CD14-positive monocyte (primary cell): ENCODE measurements at places on chromosomes 3 and 15.
A peak's percentile ranks its signal among the peaks of the same experiment; 100 is the strongest.

- DNase-seq, result no peak
Observed at GRCh38 chr3:22671848-22672247, 531.3 kb upstream of the UBE2E2 start.

DNA sequence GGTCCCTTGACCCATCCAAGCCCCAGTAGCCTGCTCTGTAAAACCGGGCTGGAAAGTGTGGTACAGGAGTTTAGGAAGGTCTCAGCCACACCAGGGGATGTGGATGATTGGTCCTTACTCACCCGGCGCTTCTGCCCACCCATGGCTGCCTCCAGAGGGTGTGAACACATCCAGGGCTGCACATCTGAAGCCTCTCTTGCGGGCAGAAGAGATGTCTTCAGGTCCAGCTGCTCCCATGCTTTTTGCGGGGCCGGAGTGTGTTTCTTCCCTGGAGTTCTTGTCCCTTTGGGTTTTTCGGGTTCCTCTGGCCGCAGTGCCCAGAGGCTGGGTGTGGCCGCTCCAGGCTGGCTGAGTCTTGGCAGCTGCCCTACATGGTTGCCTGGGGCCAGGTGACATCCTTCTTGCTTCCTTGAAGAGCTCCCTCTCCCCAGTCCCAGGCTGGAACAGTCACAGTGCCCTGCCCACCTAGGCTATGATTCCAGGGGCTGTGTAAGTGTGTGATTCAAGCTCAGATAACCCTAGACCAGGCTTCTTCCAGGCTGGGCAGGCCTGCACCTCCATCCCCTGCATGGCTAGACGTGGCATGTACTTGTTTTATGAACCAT is 33.9 kb downstream of the HDAC11 start:
- DNase-seq, result no peak

GRCh38 chr15:77569729-77570125 is 63.0 kb downstream of the LINGO1 start:
- no peak for DNase-seq

DNA sequence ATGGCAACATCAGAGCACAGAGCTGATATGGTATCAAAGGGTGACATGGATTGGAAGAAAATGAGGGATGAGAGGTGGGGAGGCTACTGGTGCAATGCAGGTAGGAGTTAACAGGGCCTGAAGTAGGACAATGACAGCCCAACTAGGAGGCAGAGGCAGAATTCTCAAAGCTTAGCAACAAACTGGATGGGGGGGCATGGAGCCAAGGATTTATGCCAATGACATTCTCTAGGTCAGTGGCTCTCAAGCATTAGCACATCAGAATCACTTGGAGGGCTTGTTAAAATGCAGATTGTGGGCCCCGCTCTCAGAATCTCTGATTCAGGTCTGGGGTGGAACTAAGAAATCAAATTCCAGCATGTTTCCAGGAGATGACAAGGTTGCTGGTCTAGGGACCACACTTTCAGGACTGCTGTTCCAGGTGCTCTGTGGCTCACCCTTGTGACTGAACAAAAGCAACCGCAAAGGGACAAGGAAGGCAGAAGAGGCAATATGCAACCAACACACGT is 98.0 kb upstream of the TNIK start:
- no peak for DNase-seq

- no peak for DNase-seq
Observed at GRCh38 chr3:12197475-12197874, 38.8 kb upstream of the TIMP4 start.

DNA sequence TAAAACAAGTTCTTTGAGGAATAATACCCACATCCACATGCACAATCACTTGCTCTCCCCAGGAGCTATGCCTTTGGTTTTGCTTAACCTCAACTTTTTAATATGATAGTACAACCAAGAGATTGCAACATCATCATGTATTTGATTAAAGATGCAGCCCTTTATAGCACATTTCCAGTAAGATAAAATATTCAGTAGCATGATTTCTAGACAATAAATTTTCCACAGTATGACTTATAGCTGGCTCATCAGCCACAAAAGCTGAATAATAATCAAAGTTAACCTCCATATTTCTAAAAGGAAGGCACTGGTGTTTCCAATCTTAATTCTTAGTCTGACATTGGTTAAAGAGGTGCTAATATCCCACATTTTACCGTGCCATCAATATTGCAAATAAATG is 622.5 kb downstream of the TBL1XR1 start:
- no peak for DNase-seq

DNA sequence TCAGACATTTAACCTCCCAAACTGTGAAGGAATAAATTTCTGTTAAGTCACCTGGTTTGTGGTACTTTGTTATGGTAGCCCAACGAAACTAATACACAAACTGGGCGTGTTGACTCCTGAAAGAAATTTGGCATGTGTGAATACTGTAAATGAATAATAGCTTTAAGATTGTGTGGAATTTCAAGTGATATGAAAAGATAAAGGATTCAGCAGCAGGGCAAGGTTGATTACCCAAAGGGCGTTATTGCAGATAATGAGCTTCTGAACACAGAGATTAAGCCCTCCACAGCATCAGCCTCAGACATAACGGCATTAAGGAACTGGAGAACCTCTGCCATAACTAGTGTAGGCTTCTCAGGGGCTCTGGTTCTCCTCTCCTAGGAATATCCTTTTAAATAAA is 451.5 kb upstream of the NECTIN3 start:
- DNase-seq, result no peak

DNA sequence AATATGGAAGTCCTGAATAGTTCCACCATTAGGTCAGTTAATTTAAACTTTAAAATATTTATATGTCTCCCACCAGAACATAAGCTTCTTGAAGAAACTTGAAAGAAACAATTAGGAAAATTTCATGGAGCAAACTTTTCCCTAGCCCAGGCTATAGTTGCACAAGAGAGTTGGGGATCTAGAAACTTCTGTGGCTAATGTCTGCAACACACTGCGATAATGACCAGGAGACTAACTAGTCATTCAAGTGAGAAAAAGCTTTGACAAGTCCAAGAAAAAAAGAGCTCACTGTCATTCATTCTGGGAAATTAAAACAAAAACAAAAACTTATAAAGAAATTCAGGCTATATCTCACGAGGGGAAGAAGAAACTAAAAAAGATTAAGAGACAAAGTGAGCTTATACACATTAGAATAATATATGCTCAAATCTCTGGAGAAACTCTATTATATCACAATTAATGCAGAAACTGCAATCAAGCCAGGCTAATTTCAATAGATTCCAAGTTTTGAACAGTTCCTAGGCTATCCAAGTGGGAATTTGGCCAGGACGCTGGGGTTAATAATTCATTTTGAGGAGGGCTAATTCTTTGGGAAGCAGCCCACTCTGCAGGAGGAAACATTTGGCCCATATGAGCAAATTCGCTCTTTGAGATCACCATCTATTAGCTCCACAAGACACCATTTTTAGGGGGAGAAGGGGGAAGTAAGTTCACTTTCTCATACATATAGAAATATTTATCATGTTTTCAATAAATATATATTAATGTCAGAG is 134.6 kb downstream of the MEIS2 start:
- no peak for DNase-seq

- no peak for DNase-seq
Observed at GRCh38 chr15:93202405-93202804, 113.4 kb upstream of the RGMA start.

DNA sequence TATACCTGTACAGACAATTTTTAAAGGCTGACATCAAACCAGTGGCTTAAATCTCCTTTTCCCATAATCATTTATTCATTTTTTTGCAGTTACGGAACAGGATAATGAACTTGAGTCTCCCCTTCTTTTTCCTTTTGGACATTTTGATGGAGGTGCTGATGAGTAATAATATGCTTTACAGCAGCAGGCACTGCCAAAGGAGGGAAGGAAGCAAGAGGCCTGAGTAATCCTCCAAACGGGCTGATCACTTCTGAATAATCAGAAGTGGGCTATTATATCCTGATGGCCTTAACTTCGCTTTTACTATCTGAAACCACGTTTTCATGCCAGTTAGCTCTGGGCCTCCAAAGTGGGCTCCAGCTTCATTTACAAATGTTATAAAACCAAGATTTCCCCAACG is 527.2 kb downstream of the FOXP1 start:
- no peak for DNase-seq

DNA sequence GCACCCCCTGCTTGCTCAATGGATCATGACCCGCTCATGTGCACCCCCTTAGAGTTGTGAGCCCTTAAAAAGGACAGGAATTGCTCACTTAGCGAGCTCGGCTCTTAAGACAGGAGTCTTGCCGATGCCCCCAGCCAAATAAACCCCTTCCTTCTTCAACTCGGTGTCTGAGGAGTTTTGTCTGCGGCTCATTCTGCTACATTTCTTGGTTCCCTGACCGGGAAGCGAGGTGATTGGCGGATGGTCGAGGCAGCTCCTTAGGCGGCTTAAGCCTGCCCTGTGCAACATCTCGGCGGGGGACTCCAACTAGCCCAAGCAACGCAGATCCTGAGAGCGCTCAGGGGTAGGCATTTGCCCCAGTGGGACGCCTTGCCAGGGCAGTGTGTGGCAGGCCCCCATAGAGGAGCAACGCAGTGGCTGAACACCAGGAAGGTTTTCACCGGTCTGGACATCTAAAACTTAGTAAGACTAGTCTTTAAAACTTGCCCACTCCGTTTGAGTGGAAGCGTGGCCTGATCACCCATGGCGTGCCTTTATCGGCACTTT is 9.5 kb downstream of the SLCO2A1 start:
- DNase-seq, result no peak

- DNase-seq, result no peak
Observed at GRCh38 chr3:14244521-14245247, 66.1 kb downstream of the LSM3 start.

- peak; percentile 70 for DNase-seq
Observed at GRCh38 chr3:45659661-45660566, 29.3 kb upstream of the SACM1L start.

- DNase-seq, result no peak
Observed at GRCh38 chr3:120418446-120418845, 32.3 kb downstream of the FSTL1 start.

DNA sequence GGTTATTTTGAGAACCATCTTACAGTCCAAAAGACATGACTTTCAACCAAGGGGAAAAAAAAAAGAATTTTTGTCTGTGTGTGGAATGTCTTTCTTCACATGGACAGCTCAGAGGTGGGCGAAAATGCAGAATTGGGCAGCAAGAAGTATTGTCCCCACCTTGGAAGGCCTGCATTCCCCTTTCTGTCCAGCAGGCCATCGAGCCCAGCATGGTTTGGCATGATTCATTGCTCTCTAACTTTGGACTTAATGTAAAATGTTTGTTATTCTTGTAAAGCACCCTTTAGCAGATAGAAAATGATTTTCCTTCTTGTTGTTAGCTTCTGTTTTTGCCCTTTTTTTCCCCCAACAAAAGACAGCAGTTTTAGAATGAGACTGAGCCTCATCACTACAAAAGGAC is 12.4 kb downstream of the MYO1E start:
- no peak for DNase-seq

- no peak for DNase-seq
Observed at GRCh38 chr15:47507221-47507985, 209.9 kb upstream of the SEMA6D start.

DNA sequence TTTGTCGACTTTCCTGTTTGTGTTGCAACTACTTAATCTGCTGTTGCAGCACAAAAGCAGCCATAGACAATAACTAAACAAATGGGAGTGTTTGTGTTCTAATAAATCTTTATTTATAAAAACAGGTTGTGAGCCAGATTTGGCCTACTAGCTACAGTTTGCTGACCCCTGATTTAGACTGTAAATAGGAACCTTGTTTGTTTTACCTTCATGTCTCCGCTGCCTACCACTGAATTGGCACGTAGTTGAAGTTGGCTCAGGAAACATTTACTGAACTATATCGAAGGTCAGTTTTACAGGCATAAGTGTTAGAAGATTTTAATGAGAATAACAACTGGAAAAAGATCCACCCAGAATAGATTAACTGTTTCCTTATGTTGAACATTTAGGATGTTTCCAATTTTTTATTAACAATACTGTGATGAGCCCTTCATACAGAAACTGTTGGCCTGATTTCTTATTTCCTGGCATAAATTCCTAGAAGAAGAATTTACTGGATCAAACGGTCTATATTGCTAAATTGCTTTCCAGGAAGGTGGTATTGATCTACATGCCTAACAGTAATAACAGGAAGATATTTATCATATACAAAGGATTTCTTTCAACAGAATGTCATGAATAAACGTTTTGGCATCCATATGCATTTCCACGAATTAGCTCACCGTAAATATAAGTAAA is 156.2 kb upstream of the NR2E3 start:
- no peak for DNase-seq

- no peak for DNase-seq
Observed at GRCh38 chr3:124202754-124203153, 210.8 kb upstream of the ROPN1 start.

DNA sequence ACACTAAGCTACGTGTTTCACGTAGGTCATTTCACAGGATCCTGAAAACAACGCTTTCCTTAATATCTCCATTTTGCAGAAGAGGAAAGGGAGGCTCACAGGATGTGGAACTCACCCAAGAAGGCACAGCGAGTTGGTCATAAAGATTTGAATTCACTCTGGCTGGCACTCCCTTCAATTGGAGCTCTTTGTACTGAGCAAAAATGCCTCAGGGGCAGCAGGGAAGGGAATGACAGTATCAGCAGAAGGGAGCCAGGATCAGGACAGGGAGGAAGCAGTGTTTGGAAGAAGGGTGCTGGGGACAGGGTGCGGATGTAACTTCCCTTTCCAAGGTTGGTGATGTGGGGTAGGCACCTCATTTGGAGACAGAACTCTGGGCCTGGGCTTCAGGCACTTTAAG is 1.1 kb upstream of the ST6GAL1 start:
- DNase-seq, result no peak

GRCh38 chr15:57026016-57026592 is 107.7 kb downstream of the TCF12 start:
- DNase-seq, result no peak

DNA sequence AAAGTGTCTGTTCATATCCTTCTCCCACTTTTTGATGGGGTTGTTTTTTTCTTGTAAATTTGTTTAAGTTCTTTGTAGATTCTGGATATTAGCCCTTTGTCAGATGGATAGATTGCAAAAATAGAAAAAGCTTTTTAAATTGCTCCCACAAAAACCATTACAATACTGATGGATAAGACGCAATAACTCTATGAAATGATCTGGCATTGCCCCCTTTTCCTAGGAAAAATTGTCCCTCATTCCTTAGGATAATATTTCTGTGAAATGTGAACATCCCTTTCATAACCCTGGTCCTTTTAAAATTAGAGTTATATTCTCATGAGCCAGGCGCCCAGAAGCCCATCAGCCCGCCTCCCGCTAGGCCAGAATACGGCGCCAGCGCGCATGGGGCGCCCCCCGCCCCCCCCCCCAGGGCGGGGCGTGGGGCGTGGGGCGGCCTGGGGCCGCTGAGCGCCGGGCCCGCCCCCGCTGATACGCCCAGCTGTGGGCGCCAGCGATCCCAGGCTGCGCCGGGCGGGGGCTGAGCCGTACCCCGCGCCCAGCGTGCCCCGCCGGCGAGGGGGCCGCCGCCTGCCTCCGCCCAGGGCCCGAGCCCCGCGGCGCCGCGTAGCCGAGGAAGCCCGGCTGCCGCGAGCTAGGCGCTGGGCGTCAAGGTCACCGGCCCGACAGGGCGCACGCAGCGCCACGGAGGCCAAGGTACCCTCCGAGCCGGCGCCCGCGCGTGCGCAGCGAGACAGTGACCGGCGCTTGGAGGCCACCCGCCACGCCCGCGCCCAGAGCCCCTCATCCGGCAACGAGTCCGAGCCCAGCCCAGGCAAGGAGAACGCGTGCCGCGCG is 11.1 kb upstream of the ROPN1B start:
- DNase-seq, result no peak
